ENCODE measurements at places on chromosomes 4 and X.
A peak's percentile ranks its signal among the peaks of the same experiment; 100 is the strongest.

GRCh38 chrX:24846550-24847150, 152.9 kb downstream of the POLA1 start:
- DNase-seq: peak; percentile 18

- no peak for DNase-seq
These were observed 10.9 kb downstream of the DLG3 start for GRCh38 chrX:70455366-70456202.

DNA sequence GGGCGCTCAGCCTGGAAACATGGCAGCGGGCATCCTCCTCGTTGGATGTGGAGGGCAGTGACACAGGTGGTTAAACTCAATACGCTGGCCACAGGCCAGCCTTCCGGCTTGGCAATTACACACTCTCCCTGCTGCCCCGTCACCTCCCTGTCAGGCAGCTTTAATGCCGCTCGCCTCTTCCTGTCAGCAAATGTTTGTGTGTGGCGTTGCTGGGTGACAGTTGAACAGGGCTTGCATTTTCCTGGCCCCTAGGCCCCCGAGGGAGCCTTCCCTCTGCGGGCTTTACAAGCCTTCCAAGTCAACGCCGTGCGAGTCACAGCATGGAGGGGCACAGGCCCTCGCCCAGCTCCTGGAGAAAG, 620.0 kb downstream of the BCOR start:
- DNase-seq: no peak

DNA sequence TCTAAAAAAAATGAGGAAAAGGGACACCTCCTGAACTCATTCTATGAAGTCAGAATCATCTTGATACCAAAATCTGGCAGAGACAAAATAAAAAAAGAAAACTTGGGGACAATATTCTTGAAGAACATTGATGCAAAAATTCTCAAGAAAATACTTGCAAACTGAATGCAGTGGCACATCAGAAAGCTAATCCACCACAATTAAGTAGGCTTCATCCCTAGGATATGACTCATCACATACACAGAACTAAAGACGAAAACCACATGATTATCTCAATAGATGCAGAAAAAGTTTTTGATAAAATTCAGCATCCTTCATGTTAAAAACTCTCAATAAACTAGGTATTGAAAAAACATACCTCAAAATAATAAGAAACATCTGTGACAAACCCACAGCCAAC, 98.3 kb downstream of the FAM47B start:
- DNase-seq: no peak

DNA sequence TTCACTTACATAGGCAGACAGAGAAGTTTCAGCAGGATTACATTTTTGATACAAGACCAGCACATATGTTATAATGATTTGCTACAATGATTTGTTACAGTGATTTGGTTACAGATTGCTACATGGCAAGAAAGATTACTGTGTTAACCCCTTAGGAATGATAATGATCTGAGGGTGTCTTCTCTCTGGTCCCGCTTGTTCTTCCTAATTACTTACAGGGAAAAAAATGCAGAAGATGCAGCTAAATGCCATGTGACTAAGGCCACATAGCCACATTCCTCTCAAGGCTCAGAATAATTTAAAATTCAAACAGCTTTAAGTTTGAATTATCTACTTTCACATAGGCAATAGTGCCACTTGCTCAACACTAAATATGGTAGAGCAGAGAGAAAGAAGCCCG, 9.7 kb upstream of the LAP3 start:
- DNase-seq: no peak

- peak; percentile 37 for DNase-seq
These were observed 325.0 kb downstream of the ARHGAP10 start for GRCh38 chr4:148056879-148057278.

DNA sequence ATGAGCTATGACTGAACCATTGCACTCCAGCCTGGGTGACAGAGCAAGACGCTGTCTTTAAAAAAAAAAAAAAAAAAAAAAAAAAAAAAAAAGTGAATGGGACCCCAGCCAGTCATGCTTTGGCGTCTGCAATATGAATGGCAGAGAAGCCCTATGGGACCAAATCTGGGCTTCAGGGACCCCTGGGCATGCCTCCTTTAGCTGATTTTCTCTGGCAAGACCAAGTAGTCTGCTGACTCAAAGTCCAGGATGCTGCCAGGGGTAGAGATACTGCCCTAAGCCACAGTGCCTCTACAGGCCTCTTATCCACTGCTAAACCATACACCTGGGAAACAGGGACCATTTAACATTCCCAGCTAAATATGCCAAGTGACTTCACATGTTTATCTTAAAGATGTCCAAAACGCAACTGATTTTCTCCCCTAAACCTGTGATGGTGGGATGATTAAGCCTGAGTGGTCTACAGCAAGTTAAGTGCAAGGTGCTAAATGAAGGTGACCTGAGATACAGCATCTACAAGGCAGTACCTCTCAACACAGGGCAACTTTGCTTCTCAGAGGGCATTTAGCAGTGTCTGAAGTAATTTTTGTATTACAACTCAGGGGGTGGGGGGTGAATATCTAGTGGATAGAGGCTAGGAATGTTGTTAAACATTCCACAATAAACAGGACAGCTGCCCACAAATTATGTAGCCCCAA, 5.8 kb downstream of the RPS4X start:
- DNase-seq: no peak

DNA sequence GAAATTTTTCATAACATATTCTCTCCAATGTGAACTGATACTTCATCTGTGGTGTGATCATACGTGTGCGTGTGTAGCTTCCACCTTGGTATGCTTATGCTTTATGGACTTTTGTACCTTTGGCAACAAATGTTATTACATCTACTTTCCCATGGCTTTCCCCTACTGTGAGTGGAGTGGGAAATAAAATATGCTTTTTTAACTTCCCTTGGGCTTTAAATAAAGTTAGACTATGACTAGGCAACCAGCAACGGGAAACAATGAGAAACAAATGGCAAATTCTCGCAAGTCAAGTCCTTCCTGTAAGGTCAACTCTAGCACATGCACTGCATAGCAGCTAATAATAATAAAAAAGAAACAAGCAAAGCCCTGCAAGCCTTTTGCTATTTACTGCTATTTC, 205.0 kb upstream of the PDE5A start:
- DNase-seq: no peak

- no peak for DNase-seq
These were observed 37.6 kb downstream of the PGRMC2 start for GRCh38 chr4:128249787-128250668.

- no peak for DNase-seq
These were observed 26.9 kb upstream of the PPP2R3B start for GRCh38 chrX:413322-414201.

DNA sequence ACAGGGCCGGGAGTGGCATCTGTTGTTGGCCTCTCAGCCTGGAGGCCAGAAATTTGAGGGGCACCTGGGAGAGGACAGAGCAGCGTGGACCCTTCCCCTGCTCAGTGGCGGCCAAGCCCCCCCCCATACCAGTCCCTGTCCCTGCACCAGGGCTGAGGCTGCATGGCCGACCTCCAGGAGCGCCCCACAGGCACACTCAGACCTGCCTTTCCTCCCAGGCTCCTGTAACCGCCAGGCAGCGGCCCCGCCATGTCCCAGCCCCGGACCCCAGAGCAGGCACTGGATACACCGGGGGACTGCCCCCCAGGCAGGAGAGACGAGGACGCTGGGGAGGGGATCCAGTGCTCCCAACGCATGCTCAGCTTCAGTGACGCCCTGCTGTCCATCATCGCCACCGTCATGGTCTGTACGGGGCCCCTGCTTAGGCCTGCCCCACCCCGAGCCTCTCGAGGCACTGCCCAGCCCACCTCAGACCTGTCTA, 15.3 kb downstream of the TMEM175 start:
- no peak for DNase-seq

- DNase-seq: no peak
These were observed 98.7 kb downstream of the NFKB1 start for GRCh38 chr4:102599886-102600285.

DNA sequence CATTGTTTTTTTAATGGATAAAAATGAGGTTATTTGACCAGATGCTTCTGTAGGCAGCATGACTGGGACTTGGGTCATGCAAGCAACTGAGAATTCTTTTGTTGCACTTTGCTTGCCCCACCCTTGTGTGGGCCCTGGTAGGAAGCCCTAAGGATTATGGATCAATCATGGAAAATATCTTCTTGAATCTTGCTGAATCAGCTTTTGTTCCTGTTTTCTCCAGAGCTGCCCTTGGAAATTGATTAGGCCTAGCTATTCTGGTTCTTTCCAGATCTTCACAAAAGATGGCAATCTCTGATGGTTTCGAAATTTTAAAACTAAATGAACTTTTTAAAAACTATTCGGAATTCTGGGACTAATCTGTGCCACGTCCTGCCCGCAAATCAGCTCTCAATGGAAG, 58.6 kb downstream of the PRRG1 start:
- DNase-seq: no peak

GRCh38 chr4:185379326-185380295, 16.1 kb downstream of the LRP2BP start:
- peak; percentile 48 for DNase-seq

DNA sequence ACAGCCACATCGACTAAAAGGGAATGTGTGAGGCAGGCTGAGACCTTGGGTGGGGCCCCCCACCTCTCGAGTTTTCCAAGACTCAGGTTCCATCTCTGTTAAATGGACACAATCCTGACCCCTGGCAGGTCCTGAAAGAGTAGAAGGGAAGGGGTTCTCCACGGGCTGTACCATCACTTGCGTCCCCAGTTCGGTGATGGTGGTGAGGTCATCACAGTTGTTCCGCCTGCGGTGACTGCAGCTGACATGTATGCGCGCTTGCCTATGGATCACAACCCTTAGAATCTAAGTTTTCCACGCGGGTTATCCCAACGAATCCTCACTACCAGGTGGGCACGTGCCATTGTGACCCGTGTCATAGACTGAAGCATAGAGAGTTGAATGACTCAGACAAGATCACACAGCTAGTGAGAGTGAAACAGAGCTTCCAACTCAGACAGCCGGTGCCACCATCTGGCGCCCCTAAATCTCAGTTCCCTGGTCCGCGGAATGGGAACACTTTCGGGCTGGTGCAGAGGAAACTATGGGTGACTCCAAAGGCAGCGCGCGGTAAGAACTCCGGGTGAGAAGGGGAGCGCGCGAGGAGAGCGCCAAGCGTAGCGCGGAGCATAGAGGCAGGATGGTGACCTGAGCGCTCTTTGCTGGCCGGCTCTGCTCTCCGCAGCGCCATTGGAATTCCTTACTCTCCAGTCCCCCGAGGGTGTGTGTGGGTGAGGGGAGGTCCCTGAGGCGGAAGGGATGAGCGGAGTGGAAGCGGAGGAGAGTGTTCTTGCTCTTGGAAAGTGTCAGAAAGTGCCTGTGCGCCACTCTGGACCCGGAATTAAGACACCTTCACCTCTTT, 10.5 kb downstream of the MSX1 start:
- no peak for DNase-seq

- DNase-seq: no peak
These were observed 13.9 kb upstream of the CT47A1 start for GRCh38 chrX:120999413-120999812.

- DNase-seq: peak; percentile 77
These were observed 5.8 kb downstream of the SRPX start for GRCh38 chrX:38214551-38215531.

DNA sequence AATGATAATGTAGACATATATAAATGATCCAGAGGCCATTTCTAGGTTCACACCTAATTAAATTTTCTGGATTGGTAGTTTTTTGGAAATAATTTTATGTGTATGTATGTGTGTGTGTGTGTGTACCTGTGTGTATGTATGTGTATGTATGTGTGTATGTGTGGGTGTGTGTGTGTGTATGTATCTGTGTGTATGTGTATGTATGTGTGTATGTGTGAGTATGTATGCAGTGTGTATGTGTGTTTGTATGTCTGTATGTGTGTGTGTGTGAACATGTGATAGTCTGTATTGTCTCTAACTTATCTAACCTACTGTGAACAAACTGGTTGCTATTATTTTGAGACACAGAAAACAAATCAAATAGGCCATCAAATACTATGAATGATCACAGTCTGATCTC, 152.6 kb downstream of the COL25A1 start:
- no peak for DNase-seq

DNA sequence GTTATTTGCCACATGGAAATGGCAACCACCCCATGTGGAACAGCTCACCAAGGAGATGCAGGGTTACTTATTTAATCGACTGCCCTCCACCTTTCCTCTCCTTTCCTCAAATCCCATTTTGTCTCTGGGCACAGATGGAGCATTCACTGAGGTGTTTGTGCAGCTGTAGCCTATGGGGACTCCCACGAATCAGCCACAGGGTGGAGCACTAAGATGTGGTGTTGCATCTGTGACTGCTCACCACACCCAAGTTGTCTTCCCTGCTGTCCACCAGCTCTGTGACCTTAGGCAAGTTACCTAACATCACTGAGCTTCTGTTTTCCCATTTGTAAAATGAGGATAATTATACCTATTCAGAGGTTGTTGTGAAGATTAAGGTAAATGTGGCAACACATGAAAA, 252.4 kb upstream of the CPEB2 start:
- peak; percentile 62 for DNase-seq

- no peak for DNase-seq
These were observed 81.4 kb upstream of the IGFBP7 start for GRCh38 chr4:57191523-57192034.

DNA sequence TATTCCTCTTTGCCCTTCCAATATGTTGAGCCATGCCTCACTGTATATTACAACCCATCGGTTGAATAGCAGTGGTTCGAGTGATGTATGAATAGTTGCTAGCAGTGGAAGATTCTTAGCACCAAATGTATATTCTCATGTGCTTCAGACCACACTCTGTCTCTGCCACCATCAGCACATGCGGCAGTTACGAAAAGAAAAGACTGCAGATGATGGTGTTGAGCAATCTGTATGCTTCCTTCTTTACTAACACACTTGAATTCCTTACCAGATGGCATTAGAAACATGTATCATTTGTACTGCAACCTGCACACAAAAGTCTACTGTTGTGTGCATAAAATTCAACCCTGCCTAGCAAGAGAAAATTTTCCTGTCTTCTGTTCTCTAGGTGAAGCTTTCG, 214.6 kb downstream of the ENOX2 start:
- no peak for DNase-seq

GRCh38 chrX:103399744-103400143, 23.4 kb downstream of the BEX3 start:
- DNase-seq: no peak

DNA sequence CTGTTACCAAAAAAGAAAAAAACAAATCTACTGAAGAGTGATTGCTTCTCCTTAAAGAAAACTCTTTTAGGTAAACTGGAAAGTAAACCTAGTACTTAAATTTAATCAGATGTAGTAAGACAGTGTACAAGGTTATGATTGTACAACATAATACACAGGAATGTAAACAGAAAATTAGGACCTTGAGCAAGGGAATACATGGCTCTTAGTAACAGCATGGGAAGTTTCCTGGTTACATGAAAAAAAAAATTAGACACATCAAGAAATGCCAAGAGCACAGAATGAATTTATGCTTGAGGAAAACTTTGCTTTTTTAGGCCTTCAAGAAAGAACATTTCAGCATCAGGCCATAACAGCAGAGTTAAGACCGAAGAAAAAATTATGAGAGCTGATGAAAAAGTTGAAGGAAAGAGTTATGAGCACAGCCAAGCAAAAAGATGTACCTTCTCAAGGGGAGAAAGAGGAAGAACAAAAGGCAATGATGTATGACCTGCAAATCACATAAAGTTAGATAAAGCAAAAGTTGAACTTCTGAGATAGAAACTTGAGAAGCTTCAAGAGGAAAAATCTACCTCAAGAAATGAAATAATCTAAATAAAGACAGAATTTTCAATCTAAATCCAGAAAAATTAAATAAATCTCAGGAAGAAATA, 311.6 kb downstream of the GALNTL6 start:
- no peak for DNase-seq

- DNase-seq: no peak
These were observed 45.6 kb downstream of the EPHA5 start for GRCh38 chr4:65624651-65625050.

Measured in SK-MEL-5 (cell line).